ENCODE measurements at places on chromosomes 2 and 18. TPM values are rescaled to one million over a fixed set of nuclear protein-coding genes. Genes with fewer than 3 reads are reported as not detected.
A peak's percentile ranks its signal among the peaks of the same experiment; 100 is the strongest.

GRCh38 chr2:84257831-84258230 is 201.2 kb downstream of the SUCLG1 start:
- H3K27me3 ChIP-seq: no peaks in the 10 kb centered on the region
- H3K27ac ChIP-seq: no peak overlapping the region
- H3K4me3 ChIP-seq: no peak overlapping the region

- no peaks in the 10 kb centered on the region for H3K36me3 ChIP-seq
- no peaks in the 10 kb centered on the region for H3K27me3 ChIP-seq
- DNase-seq: no peak
- no peak overlapping the region for H3K27ac ChIP-seq
These were observed 410.0 kb downstream of the CDH19 start for GRCh38 chr18:66193938-66194337.

GRCh38 chr2:219851801-219852481 is 224.5 kb downstream of the SLC4A3 start:
- H3K27me3 ChIP-seq: no peaks in the 10 kb centered on the region
- no peak overlapping the region for H3K27ac ChIP-seq
- no peaks in the 10 kb centered on the region for H3K4me1 ChIP-seq

DNA sequence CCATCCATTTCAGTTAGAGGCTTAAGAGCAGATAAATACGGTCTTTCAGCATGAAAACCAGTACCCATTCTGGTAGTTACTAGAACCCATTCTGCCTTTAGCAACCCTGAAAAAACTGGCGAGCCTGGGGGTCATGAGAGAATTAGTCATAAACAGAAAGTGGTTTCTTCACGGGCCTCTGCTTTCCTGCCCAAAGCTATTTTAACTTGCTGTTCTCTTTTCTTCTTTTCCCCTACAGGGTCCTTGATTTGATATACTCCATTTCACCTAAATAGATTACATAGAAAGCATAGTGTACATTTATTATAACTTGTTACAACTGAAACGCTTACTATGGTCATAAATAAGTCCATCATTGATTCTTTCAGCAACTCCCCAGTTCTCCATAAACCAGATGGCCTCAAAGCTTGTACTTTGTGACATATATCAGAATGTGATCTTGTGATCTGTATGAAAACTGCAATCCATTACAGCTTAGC is 48.3 kb downstream of the WDFY1 start:
- H3K4me3 ChIP-seq: no peak overlapping the region
- peaks cover 76% of the 10 kb centered on the region for H3K36me3 ChIP-seq
- H3K27me3 ChIP-seq: no peaks in the 10 kb centered on the region
- H3K4me1 ChIP-seq: no peaks in the 10 kb centered on the region
- DNase-seq: no peak

GRCh38 chr2:8310557-8311455 is 371.1 kb upstream of the ID2 start:
- no peaks in the 10 kb centered on the region for H3K36me3 ChIP-seq
- H3K27me3 ChIP-seq: no peaks in the 10 kb centered on the region
- no peak overlapping the region for H3K4me3 ChIP-seq
- H3K4me1 ChIP-seq: no peaks in the 10 kb centered on the region

GRCh38 chr2:26801796-26802195 is 15.9 kb downstream of the CENPA start:
- H3K4me3 ChIP-seq: no peak overlapping the region
- H3K36me3 ChIP-seq: no peaks in the 10 kb centered on the region
- H3K27ac ChIP-seq: no peak overlapping the region

GRCh38 chr2:167335541-167335992 is 447.3 kb downstream of the XIRP2 start:
- no peaks in the 10 kb centered on the region for H3K4me1 ChIP-seq
- no peaks in the 10 kb centered on the region for H3K27me3 ChIP-seq
- H3K27ac ChIP-seq: no peak overlapping the region
- no peak overlapping the region for H3K4me3 ChIP-seq

- H3K4me1 ChIP-seq: peaks cover 14% of the 10 kb centered on the region
- no peak for DNase-seq
- H3K27me3 ChIP-seq: no peaks in the 10 kb centered on the region
- H3K36me3 ChIP-seq: no peaks in the 10 kb centered on the region
- no peak overlapping the region for H3K27ac ChIP-seq
These were observed 81.9 kb downstream of the SLC8A1 start for GRCh38 chr2:40370007-40370395.

DNA sequence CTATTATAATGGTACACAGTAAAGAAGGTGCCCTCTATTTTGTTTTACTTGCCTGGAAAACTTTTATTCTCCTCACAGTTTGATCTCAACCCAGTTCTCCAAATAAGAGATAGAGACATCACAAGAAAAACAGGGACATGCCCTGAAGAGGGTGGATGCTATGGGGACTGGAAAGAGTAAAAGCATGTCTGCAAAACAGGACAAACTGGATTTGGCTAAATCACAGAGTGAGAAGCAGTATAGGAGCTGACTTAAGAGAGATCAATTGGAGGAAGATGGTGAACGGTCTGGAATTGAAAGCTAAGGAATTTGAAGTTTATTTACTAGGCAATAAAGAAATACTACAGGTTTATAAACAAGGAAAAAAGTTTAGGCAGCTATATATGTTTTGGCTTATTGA is 33.0 kb downstream of the SP140L start:
- no peaks in the 10 kb centered on the region for H3K27me3 ChIP-seq
- H3K36me3 ChIP-seq: peaks cover 12% of the 10 kb centered on the region
- H3K4me3 ChIP-seq: no peak overlapping the region
- no peak for DNase-seq
- H3K4me1 ChIP-seq: no peaks in the 10 kb centered on the region

- no peak for DNase-seq
- no peak overlapping the region for H3K4me3 ChIP-seq
- H3K27me3 ChIP-seq: no peaks in the 10 kb centered on the region
- H3K27ac ChIP-seq: no peak overlapping the region
- H3K36me3 ChIP-seq: no peaks in the 10 kb centered on the region
- H3K4me1 ChIP-seq: no peaks in the 10 kb centered on the region
These were observed 409.7 kb upstream of the SPRED2 start for GRCh38 chr2:65842104-65842503.

- no peak overlapping the region for H3K27ac ChIP-seq
- H3K36me3 ChIP-seq: no peaks in the 10 kb centered on the region
- H3K4me3 ChIP-seq: no peak overlapping the region
- H3K27me3 ChIP-seq: no peaks in the 10 kb centered on the region
- no peak for DNase-seq
These were observed 59.6 kb downstream of the GALNT14 start for GRCh38 chr2:31078579-31079105.

DNA sequence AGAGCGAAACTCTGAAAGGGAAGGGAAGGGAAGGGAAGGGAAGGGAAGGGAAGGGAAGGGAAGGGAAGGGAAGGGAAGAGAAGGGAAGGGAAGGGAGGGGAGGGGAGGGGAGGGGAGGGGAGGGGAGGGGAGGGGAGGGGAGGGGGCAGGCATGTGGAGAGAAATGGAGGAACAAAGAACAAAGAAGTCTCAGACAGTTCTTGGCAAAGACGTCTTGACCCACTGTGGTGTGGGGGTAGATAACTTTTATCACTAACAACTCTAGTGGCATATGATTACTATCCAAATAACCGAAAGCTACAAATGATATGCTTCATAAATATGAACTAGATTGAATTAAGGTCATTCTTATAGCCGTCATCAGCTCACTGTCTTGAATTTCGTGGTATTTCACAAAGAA is 3.2 kb downstream of the UPP2 start:
- no peaks in the 10 kb centered on the region for H3K27me3 ChIP-seq
- no peak overlapping the region for H3K27ac ChIP-seq
- no peak overlapping the region for H3K4me3 ChIP-seq
- H3K4me1 ChIP-seq: no peaks in the 10 kb centered on the region
- no peak for DNase-seq

DNA sequence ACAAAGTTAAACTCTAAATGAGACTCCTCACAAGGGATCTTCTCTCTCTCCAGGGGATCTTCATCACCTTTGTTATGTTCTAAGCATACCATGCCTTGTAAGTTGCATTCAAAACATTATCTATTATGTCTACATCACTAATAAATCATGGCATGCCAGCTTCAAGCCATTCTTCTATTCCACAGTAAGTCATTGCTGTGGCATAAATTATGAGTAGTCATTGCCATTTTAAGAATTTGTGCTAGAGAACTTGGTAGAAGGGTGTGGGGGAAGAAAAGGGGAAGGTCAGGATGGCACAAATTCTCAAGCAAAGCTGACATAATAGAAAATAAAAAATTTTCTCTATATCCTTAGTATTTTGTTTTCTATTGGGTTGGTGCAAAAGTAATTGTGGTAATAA is 33.5 kb downstream of the BARD1 start:
- H3K27ac ChIP-seq: no peak overlapping the region
- no peaks in the 10 kb centered on the region for H3K4me1 ChIP-seq

- H3K4me1 ChIP-seq: no peaks in the 10 kb centered on the region
- DNase-seq: no peak
- no peak overlapping the region for H3K4me3 ChIP-seq
- no peaks in the 10 kb centered on the region for H3K36me3 ChIP-seq
- no peak overlapping the region for H3K27ac ChIP-seq
- H3K27me3 ChIP-seq: no peaks in the 10 kb centered on the region
These were observed 131.5 kb downstream of the TFCP2L1 start for GRCh38 chr2:121153516-121153915.

DNA sequence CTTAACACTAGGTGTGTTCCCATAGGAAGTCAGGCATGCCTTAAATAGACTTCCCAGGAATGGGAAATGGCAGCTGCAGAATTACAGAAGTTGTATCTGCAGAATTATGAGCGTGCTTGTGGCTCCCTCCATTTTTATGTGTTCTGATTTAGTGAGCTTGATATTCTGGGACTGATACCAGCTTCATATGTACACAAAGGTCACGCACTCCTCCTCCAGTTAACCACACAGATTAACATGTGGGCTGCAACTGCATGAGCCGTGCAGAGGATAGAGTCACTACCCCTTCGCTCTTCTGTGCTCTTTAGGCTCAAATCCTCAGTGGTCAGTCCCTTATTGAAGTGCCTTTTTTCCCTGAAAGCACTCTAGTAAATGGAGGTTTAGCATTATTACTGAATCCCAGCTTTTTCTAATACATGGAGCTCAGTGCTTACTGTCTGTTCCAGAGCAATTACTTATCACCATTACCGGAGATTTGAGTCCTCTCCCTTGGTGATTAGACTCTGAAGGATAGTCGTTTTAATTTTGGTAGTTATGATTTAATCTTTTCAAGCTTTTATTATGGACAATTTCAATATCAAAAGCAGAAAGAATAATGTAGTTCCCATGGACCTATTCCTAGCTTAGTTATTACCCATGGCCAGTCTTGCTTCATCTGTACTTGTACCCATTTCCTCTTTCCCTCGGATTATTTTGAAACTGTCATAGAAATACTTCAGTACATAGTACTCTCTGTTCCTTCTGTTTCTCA is 238.3 kb downstream of the PRKCE start:
- H3K27me3 ChIP-seq: no peaks in the 10 kb centered on the region
- no peak for DNase-seq
- H3K4me3 ChIP-seq: no peak overlapping the region
- peaks cover 8% of the 10 kb centered on the region for H3K4me1 ChIP-seq

DNA sequence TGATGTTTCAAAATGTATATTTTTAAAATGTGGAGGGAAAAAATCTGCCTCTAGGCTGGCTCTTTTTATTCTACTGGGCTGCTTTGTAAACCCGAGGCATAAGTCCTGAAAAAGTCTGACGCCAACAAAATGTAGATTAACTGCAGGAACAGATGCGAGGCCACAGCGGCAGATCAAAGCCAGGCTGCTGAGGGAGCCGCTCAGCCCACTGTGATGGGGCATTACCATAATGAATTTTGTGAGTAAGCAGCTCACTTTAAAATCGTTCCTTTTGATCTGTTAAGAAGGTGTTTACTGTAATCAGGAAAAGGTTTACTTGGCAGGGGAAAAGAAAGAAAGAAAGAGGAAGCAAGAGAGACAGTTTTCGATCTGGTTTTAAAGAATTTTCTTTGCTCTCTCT is 269.0 kb downstream of the ICOS start:
- H3K4me3 ChIP-seq: no peak overlapping the region
- no peak for DNase-seq
- no peaks in the 10 kb centered on the region for H3K36me3 ChIP-seq
- H3K27ac ChIP-seq: no peak overlapping the region

GRCh38 chr2:220521551-220521950 is 894.1 kb downstream of the SLC4A3 start:
- no peaks in the 10 kb centered on the region for H3K36me3 ChIP-seq
- no peak for DNase-seq

DNA sequence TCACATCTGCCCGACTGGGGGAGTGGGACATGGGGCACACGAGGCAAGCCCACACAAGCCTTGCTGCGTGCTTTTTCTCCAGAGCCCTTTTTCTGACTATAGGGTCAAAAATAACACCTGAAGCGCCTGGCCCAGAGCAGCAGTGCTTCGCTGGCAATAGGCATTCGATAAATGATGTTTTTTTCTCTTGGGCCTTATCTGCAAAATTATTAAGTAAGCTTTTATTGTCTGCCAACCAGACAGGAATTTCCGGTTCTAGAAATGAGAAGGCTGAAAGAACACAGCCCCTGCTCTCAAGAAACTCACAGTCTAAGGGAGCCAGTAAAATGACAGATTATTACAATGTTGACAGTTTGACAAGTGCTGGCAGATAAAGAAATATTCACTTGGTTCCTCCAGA is 2.7 kb upstream of the TMBIM1 start:
- H3K4me3 ChIP-seq: peak overlapping the region; percentile 21
- no peaks in the 10 kb centered on the region for H3K36me3 ChIP-seq
- peaks cover 20% of the 10 kb centered on the region for H3K4me1 ChIP-seq
- H3K27me3 ChIP-seq: no peaks in the 10 kb centered on the region

GRCh38 chr2:172426635-172427255 is 641 bp upstream of the ITGA6 start:
- no peaks in the 10 kb centered on the region for H3K27me3 ChIP-seq
- peak overlapping the region; percentile 68 for H3K4me3 ChIP-seq
- H3K27ac ChIP-seq: no peak overlapping the region
- H3K36me3 ChIP-seq: no peaks in the 10 kb centered on the region
- peaks cover 7% of the 10 kb centered on the region for H3K4me1 ChIP-seq

- H3K36me3 ChIP-seq: no peaks in the 10 kb centered on the region
- H3K4me3 ChIP-seq: peak overlapping the region; percentile 76
- no peaks in the 10 kb centered on the region for H3K4me1 ChIP-seq
- H3K27me3 ChIP-seq: no peaks in the 10 kb centered on the region
- peak overlapping the region; percentile 46 for H3K27ac ChIP-seq
These were observed 854 bp downstream of the GPR155 start for GRCh38 chr2:174485788-174486562.

The TFCP2L1 gene
- total RNA-seq: 5.5 TPM

The VWC2L gene
- total RNA-seq: not detected

The CCDC121 gene
- total RNA-seq: 8.0 TPM

The ACOXL gene
- not detected for total RNA-seq

The ZSWIM2 gene
- not detected for total RNA-seq

The SULT1C4 gene
- 11.0 TPM for total RNA-seq

The EEF1B2 gene
- 229 TPM for total RNA-seq

The CD8A gene
- 17.7 TPM for total RNA-seq

The MROH2A gene
- not detected for total RNA-seq
